ENCODE measurements at places on chromosomes 6 and 20. TPM values are rescaled to one million over a fixed set of nuclear protein-coding genes. Genes with fewer than 3 reads are reported as not detected.

SLC25A27 gene
- 44.4 TPM for total RNA-seq

PRKN gene
- 10.4 TPM for total RNA-seq

PI3 gene
- not detected for total RNA-seq

ROS1 gene
- total RNA-seq: not detected

SAMD5 gene
- 1.6 TPM for total RNA-seq

SLC39A7 gene
- total RNA-seq: 71.3 TPM

BCAS4 gene
- total RNA-seq: 7.7 TPM

PAX1 gene
- not detected for total RNA-seq

CASS4 gene
- total RNA-seq: 3.0 TPM

PDE7B gene
- 13.2 TPM for total RNA-seq

TP53TG5 gene
- not detected for total RNA-seq

TMEM242 gene
- total RNA-seq: 7.3 TPM

CYP21A2 gene
- 2.4 TPM for total RNA-seq

CRIP3 gene
- not detected for total RNA-seq
